ENCODE measurements at places on chromosomes 7 and 10.

- DNase-seq = no peak
Observed at GRCh38 chr7:127000725-127001124, 252.0 kb downstream of the GRM8 start.

DNA sequence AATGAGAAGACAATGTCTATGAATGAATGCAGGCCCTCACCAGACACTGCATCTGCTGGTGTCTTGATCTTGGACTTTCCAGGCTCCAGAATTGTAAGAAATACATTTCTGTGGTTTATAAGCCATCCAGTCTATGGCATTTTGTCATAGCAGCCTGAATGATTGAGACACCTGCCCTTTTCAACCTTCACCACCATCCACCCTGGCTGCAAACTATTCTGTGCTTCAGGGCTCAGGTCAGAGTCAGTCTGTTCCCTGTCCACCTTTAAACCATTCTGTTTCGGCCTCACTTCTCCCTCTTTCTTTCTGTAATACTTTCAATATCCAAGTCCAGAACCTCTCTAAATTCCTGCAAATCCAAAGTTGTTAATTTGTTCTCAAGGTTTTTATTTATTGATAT is 15.9 kb upstream of the CDK13 start:
- DNase-seq = no peak

- DNase-seq = peak; percentile 89
Observed at GRCh38 chr10:96832721-96833219, 672 bp downstream of the LCOR start.

GRCh38 chr7:70040970-70041766 is 442.9 kb downstream of the AUTS2 start:
- no peak for DNase-seq

- DNase-seq = no peak
Observed at GRCh38 chr10:78745441-78745840, 323.3 kb upstream of the ZMIZ1 start.

Measured in CD4-positive, alpha-beta T cell treated with Interleukin-21 for 1 hour (primary cell).